ENCODE measurements at places on chromosomes 11 and 22.

DNA sequence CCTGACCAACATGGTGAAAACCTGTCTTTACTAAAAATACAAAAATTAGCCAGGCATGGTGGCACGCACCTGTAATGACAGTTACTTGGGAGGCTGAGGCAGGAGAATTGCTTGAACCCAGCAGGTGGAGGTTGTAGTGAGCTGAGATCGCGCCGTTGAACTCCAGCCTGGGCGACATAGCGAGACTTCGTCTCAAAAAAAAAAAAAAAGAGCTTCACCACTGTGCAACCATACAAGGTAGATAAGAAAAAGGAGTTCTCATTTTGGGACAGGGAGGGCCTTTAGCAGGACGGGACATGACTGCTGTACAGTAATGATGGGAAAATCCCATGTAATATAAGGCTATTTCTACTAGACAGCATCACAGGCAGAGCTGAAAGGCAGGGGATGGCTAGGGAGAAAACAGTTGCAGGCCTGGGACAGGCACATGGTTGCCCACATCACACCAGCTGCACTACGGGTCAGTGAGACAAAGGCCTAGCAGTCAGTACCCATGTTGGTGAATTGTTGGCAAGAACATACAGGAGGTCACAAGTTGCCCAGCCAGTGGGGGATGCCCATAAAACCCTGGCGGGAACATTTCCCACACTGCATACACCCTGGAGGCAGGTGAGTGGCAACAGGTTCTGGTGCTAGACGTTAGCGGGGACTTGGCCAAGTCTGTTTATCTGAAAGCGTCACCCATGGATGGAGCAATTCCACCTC lies 5.4 kb downstream of the TANGO2 start:
- DNase-seq = no peak

DNA sequence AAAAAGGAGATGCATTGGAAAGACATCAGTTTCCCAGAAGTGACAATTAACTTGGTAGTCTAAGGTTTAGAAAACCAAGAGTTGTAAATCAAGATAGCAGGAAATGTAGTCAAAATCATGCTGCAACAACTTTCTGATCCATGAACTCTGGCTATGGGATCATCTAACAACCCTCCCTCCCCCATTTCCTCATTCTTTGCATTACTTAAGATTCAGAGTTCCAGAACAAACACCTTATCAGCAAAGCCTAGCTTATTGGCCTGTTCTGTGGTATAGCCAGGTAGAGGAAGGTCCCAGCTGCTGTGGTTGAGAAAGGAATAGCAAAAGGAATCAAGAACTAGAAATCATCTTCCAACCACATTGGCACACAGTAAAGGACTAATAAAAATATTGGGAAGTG lies 651.1 kb downstream of the METTL15 start:
- no peak for DNase-seq

GRCh38 chr11:130246738-130247137 lies 68.0 kb downstream of the ZBTB44 start:
- no peak for DNase-seq

GRCh38 chr11:17927681-17928343 lies 85.0 kb downstream of the SERGEF start:
- DNase-seq = no peak

DNA sequence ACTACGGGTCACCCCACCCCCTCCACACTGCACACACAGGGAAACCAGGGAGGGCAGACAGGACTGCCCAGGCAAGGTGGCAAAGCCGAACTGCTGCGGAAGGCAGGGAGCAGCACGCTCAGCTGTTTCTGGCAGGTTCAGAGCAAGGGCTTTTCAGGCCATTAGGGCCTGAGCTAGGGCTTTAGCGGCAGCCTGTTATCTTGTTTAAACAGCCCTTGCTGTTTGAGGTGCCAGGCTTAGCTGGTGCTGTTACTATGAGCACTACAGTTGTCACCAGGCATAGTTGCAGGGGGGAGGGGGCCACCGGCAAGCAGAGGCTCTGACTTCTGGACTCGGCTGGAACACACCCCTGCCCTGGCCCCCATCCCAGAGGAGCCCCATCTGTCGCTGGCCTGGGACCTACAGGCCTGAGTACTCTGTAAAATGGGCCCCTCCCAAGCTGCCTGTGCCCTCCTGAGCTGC lies 34.9 kb downstream of the RSPH14 start:
- peak; percentile 79 for DNase-seq

GRCh38 chr11:118786657-118787056 lies 4.3 kb downstream of the DDX6 start:
- DNase-seq = no peak

- DNase-seq = no peak
Observed at GRCh38 chr11:70663815-70664214, 265.5 kb downstream of the CTTN start.

- DNase-seq = peak; percentile 84
Observed at GRCh38 chr11:36300650-36301049, 4.6 kb downstream of the PRR5L start.

DNA sequence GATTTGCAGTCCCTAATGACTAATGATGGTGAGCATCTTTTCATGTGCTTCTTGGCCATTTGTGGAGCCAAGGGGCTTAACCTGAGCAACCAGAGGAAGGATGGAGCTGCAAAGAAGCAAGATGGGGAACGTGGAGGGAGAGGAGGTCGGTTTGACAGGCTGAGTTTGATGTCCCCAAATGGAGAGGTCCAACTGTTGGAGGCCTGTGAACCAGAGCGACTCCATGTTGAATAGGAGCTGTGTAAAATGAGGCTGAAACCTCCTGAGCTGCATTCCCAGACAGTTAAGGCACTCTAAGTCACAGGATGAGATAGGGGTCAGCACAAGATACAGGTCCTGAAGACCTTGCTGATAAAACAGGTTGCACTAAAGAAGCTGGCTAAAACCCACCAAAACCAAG lies 54.5 kb downstream of the RPS6KA4 start:
- no peak for DNase-seq

GRCh38 chr11:115497303-115497702 lies 6.9 kb downstream of the CADM1 start:
- DNase-seq = peak; percentile 32

- no peak for DNase-seq
Observed at GRCh38 chr22:34880662-34881061, 185.3 kb upstream of the ISX start.

DNA sequence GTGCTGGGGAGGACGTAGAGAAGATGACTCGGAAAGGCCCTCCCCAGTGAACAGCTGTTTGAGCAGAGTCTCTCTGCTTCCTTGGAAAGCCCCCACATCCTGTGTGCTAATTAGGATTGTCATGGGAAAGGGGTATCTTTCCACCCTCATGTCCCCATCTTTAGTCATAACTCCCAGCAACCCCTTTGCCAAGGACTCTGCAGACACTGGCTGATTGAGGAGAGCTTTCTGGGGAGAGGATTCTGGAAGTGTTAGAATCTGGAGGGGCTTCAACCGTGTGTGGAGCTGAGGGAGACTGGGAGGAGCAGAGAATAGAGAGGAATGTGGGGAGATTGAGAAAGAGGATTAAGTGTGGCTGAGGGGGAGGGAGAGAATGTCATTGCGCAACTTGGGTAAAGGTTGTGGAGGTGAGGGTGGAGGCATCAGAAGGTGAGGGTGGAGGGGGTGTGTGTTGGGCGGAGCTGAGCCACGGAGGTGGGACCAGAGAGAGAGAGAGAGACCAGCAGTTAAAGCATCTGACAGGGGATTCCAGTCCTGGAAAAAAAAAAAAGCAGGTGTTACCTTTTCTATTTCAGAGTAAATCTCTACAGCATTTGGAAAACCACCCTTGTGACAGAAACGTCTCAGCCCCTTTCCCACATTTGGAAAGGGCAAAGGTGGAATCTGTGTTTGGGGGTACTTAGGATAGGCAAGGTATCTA lies 2.2 kb downstream of the DTX4 start:
- no peak for DNase-seq

DNA sequence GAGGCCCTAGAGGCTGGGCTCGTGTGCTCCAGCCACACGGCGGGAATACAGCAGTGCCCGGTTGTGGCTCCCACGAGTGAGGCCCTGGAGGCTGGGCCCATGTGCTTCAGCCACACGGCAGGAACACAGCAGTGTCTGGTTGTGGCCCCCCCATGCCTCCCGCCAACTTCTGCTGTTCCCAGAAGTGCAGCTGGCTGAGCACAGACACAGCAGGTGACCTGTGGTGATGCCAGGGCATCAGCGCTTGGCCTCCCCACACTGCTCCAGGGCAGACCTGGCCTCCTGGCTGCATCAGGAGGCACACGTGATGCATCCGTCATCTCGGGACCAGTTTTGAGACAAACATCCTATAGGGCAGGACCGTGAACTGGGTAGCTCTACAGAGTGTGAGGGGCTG lies 110.3 kb downstream of the KCNQ1OT1 start:
- peak; percentile 20 for DNase-seq

DNA sequence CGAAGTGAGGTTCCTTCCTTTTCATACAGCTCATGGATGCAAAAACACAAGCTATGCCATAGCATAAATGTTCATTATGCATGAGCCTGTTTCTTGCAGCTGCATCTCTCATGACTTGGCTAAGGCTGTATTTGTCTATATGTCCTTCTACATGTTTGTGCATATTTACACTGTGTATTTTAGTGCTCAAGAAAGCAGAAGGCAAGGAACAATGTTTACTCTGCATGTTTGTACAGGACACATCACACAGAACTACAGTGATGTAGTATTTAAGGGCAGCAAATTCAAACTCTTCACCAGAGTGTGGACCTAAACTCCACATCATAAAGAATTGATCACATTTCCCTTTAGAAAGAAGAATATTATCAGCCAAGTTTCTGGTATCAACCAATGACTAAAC lies 170.3 kb downstream of the CADM1 start:
- no peak for DNase-seq

- no peak for DNase-seq
Observed at GRCh38 chr22:49236541-49237075, 591.1 kb downstream of the BRD1 start.

DNA sequence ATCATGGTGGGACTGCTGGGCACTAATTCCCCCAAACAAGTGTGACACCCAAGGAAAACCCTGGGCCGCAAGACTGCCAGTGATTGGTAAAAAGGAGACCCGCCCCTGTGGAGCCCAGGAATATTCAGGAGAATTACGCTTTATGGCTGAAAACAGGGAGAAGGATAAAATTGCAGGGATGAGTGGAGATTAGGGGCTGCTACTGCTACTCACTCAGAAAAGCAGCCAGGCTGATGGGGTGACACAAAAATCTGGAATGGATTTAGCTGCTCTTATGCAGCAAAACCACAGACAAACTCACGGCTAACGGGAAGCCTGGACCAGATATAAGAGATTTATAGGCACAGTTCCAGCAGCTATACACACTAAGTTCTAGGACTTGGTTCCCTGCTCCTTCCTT lies 4.4 kb upstream of the FBXO3 start:
- DNase-seq = peak; percentile 75

DNA sequence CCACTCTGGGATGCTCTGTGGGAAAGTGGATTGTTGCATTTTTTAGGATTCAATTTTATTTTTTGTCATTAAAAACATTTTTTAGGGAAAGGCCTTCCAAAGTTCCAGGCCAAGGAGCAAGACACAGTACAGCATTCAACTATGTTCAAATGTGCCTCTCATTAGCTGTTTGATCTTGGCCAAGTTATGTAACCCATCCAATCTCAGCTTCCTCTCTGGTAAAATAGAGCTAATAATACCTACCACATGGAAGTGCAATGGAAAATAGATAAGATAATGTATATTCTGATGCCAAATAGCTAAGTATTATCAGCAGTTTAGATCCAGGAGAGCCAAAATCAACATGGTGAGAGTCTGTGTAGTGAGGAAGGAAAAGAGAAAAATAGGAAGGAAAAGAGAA lies 220.3 kb upstream of the SESN3 start:
- no peak for DNase-seq

DNA sequence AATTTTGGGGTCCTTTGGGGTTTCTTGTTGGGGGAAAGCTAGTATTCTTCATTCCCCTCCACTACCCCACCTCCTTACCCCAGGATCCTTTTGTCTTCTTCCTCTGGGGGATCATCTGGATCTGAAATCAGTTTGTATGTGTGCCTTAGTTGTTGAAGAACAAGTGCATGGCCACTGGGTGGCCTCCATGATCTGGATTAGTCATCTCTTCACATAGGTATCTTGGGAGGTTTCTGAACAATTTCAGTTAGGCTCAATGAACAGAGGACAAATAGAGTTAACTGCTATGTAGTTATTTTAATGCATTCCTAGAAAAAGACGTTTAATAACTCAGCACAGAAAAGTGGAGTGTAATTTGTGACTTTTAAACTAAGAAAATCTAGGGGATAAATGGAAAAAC lies 7.1 kb upstream of the VWA5A start:
- no peak for DNase-seq

DNA sequence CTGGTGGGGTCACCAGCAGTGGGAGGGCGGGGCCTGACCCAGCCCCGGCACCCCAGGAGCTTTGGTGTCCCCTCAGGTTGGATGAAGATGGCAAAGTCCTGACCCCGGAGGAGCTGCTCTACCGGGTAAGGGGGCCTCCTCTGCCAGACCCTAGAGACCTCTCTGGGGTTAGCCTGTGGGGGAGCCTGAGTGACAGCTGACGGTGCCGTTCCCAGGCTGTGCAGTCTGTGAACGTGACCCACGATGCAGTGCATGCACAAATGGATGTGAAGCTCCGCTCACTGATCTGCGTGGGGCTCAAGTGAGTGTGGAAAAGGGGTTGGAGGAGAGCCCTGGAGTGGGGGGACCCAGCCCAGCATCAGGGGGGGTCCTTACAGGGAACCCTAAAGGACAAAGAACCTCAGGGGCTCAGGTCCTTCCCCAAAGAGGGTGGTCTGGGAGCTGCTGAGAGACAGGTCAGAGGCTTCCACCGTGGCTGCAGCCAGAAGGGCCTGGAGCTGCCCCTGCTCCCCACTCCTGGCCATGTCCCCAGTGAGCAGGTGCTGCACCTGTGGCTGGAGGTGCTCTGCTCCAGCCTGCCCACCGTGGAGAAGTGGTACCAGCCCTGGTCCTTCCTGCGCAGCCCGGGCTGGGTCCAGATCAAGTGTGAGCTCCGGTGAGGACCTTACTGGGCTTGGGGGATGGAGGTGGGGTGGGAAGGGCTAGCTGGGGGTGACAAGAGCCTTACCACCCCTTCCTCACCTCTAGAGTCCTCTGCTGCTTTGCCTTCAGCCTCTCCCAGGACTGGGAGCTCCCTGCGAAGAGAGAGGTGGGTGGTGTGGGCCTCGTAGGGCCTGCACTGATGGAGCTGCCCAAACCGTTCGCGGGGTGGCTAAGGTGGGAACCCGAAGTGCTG lies 38.6 kb downstream of the SGSM3 start:
- DNase-seq = no peak

DNA sequence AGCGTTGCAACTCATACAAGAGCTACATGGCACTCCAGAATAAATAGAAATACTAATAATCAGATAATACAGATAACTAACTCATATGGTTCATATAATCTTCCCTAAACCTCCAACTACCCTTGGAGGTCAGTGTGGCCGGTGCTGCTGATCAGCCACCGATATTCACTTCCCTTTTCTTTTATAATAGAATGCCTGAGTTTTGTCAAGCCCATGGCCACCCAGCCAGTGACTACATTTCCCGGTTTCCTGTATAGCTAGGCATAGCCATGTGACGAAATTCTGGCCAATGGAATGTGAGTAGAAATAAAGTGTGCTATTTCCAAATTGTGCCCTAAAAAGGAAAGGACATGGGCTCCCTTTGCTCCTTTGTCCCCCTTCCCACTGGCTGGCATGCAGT lies 5.9 kb upstream of the CAT start:
- no peak for DNase-seq

All from femur (tissue), 1 donor.